ENCODE measurements at places on chromosomes 2 and 18.

- DNase-seq, result no peak
These were observed 18.8 kb upstream of the HAAO start for GRCh38 chr2:42810971-42811811.

DNA sequence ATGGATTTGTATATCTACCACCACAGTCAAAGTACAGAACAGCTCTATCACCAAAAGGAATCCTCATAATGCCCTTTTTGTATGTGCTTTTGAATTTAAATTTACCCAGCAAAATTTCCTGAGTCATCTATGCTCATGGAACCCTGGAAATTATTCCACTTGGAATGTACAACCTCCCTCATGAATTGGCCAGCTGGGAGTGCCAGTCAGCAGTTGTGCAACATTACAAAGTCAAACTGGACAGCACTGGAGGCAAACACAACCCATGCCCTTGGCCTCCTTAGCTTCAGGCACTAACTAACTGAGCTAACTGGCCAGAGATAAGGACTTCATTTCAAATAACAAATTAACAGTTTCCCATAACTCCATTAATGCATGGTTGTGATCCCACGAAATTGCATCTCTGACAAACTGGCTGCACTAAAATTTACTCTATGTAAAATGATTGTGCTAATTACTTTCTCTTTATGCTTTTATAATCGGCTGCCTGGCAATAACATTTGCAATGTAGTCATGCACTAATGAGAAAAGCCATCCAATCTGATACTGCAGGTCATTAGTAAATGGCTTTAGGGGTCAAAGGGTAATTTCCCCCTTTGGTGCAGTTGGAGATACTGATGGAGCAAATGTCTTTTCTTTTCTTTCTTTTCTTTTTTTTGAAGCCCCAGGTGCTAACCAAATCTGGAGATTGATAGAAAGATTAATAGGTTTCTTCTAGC is 270.5 kb downstream of the ACTR3 start:
- DNase-seq, result no peak

GRCh38 chr2:162044586-162044985 is 29.4 kb downstream of the DPP4 start:
- DNase-seq, result no peak

DNA sequence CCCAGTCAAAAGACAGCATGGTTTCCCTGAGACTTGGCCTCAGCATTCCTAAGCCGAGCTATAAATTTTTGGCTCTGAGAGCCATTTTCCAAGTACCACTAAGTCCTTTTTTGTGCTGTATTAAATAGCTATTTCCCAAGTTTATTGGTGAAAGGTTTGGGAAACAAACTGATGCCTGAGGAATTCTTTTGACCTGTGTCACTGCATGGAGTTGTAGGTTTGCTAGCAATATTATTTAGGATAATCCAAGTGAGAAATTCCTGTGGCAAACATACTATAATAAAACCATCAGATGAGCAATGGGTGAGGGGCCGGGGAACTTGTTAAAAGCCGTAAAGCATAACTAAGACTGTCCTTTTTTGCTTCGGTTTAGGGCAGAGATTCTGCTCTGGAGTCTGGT is 28.4 kb downstream of the ARHGAP28 start:
- DNase-seq, result no peak

GRCh38 chr18:48597110-48597509 is 58.3 kb downstream of the CTIF start:
- no peak for DNase-seq

DNA sequence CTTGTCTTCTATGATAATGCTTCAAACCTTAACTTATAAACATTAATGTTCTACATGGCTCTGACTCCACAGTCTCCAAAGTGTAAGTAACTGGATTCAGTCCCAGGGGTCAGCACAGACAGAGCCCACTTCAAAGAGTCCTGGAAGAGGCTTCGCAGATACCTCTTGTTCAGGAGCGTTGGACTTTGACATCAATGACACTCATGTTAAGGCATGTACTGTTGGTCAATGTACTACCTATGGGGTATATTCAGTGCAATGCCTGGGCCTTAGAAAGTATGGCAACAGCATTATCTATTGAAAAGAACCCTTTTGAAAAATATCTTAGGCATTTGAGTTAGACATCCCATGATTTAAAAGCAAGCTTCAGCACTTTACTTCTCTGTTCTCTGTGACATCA is 143.1 kb downstream of the GRB14 start:
- no peak for DNase-seq

DNA sequence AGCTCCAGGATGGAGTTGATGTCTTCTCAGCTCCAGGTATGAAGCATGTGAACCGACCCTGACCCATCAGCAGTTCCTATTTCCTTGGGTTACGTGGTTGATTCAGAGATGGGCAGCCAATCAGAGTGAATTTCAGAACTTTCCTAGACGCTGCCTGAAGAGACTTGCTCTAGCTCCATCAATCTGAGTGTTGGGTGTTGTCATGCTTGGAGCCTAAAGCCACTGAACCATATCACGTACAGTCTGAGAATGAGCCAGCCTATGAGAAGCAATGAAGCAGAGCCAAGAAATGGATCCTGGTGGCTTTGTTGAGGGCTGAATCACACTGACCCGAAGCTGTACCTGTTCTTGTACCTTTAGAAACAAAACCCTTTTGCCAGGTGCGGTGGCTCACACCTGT is 19.6 kb upstream of the KLF7 start:
- no peak for DNase-seq

DNA sequence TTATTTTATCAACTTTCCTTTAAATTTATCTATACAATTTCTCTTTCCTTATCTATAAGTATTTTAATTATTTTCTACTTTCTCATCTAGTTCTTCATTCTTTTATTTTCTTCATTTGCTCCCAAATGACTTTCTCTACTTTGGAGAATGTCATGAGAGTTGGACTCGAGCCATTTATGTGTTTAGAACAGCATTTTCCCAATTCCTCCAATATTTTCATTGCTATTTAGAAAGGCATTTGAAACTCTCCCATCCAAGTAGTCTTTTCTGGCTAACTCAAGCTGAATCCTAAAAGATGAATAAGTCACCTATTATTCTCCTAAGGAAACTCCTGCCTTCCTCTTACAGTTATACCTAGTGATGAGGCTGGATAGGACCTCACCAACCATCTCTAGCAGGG is 15.8 kb upstream of the FEZ2 start:
- no peak for DNase-seq

Measured in K562 (cell line).